Sigmoid colon (tissue), 7 donors: ENCODE measurements at places on chromosomes 7 and 10. TPM values are rescaled to one million over a fixed set of nuclear protein-coding genes. Genes with fewer than 3 reads are reported as not detected.

PALS2 gene
- 14.2 TPM for total RNA-seq

GRCh38 chr10:70594161-70594560 lies 8.4 kb downstream of the PRF1 start:
- no peak for DNase-seq

GRCh38 chr10:77606751-77607150 lies 30.9 kb downstream of the KCNMA1 start:
- DNase-seq: peak; percentile 34

DNA sequence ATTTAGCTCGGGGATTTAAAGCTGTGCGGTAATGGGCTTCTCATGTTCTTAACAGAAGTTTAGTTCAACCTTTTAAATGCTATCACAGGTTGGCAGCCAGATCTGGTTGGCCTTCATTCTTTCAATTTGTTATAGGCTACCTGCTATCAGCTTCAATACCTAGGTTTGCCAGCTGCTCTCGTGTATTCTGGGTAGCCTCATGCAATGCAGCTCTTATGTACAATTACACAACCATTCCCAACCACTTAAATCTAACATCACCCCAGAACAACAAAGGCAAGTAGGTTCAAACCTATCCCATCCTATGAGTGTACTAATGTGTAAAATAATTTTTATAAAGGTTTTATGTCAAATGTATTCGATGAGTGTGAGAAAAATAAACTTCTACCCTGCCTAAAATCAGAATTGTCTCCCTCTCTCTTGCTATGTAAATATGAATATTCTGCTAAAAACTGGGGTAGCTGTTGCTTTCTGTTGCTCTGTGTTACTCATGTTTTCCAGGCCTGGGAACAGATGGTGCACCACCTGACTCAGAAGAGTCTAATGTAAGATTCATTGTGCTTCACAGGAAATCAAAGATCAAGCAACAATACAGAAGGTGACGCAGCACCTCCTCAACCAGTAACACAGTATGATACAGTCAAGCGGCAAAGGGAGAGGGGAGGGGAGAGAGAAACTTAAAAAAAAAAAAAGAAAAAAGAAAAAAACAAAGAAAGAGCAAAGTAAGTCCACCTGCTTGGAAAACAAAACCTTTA lies 188.6 kb downstream of the ETV1 start:
- no peak for DNase-seq

DNA sequence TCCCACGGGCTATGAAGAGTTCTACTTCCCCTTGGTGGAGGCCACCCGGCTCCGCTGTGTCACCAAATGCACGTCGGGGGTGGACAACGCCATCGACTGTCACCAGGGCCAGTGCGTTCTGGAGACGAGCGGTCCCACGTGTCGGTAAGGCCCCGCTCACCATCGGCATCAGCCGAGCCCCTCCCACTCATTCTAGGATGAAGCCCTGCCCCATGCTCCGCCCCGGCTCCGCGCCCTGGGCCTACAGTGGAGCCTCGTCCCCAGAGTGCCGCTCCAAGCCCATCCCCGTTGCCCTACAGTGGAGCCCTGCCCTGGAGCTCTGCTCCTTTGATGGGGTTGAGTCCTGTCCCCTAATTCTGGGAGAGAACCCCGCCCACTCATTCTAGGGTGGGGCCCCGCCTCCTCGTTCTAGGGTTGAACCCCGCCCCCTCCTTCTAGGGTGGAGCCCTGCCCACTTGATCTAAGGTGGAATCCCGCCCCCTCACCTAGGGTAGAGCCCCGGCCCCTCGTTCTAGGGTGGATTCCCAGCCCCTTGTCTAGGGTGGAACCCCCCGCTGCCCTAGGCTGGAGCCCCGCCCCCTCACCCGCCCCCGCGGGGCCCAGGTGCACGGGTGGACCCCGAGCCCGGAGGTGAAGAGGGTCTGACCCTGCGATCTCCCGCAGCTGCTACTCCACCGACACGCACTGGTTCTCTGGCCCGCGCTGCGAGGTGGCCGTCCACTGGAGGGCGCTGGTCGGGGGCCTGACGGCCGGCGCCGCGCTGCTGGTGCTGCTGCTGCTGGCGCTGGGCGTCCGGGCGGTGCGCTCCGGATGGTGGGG lies 3.4 kb upstream of the MUC12 start:
- no peak for DNase-seq

DNA sequence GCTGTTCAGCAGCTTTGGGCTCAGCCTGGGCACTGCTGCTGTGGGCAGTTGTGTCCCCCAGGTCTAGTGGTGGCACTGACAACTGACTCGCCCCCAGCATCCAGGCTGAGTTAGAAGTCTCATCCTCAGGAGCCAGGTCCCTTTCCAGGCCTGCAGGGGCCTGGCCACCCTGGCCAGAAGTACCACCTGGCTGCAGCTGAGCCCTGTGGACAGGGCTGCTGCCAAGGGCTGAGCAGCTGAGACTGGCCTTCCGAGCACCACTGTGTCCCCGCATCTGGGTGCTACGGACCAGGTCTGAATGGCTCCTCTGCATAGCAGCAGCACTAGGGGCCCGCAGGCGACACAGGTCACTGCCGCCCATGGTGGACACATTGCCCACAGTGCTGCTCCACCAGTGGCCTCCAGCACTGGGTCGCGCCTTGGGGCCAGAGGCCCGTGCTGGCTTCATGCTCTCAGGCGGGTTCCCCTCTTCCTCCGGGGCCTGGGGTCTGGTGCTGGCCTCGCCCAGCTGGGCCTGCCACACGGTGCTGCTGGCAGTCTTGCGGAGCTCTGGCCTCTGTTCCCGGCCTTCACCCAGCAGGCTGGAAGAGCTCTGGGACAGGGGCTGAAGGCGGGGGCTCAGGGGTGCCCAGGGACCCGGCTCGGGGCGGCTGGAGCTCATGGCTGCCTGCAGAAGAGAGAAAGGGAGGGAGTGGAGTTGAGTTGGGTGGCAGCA lies 6.2 kb downstream of the GPRIN2 start:
- DNase-seq: peak; percentile 65

DNA sequence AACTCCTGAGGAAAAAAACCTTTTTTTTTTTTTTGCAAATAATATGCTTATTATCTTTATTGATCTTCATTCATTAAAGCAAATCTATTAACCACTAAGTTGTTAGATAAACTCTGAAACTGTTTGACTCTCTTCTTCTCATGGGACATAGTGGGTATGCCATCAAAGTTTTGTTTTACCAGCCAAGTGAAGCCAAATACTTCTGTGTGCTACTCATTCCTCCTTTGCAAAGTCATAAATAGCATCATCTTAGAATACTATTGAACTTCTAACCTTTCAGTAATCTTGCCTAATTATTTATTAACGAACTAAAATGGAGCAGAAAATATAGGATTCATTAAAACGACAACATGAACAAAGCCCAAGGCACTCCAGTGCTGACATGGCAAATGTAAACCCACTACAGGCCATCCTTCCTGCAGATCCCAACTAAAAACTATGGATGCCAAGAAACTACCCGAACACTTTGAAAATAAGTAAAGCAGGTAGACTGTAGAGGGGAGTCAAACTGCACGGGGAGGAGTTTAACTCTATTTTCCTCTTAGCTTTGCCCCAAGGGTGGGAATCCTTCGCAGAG lies 61.2 kb upstream of the ODAD2 start:
- no peak for DNase-seq
